ENCODE measurements at places on chromosomes 2 and 18.
A peak's percentile ranks its signal among the peaks of the same experiment; 100 is the strongest.

DNA sequence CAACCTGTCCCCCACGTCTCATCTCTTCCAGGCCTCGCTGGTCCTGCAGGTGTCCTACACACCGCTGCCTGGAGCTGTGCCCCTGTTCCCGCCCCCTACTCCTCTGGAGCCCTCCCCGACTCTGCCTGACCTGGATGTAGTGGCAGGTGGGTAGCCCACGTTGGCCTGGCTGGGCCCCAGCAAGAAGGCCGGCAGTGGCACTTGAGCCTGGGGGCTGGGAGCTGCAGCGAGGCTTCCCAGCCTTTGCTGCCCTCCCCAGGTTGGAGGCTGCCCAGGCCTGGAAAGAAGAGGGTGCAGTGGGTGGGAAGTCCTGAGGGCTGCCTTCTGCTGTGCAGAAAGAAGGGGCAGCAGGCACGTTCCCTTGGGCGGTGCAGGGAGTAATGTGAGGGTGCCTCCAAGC is 58.4 kb downstream of the DYSF start:
- DNase-seq, result no peak

DNA sequence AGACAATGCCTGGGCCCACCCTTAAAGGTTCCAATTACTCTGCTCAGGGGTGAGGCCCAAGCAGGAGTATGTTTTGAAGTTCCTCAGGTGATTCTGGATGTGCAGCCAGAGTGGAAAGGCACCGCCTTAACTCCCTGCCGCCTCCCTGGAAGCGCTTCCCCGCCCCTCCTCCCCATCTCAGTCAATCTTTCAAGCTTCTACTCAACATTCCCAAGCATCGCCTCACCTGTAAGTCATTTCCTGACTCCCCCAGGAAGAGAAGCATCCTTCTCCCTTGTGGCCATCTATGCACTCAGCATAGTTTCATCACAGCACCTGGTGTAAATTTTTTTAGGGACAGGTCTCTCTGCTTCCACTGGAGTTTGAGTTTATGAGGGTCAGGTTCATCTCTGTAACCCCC is 67.5 kb downstream of the MYL12B start:
- DNase-seq, result no peak

GRCh38 chr2:164688896-164689419 is 67.7 kb upstream of the GRB14 start:
- no peak for DNase-seq

DNA sequence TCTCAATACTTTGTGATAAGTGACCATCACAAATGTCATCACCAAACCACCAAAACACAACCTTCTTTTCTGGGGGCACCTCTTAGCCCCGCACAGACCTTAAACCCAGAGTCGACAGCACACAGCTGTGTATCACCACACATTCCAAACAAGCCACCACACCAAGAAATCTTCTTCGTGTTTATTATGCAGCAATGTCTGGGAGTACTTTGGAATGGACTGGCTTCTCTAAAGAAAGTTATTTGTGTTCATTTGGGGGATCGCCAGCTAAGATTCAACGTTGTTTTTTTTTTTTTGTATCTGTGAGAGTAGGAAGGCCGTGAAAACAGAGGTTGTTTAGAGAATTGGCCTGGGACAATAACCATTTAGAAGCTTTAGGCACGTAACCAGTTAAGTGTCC is 1.1 kb upstream of the MTA3 start:
- no peak for DNase-seq

- DNase-seq, result no peak
Observed at GRCh38 chr2:192038110-192038509, 156.6 kb downstream of the TMEFF2 start.

GRCh38 chr2:130824492-130825061 is 12.1 kb upstream of the ARHGEF4 start:
- peak; percentile 41 for DNase-seq

DNA sequence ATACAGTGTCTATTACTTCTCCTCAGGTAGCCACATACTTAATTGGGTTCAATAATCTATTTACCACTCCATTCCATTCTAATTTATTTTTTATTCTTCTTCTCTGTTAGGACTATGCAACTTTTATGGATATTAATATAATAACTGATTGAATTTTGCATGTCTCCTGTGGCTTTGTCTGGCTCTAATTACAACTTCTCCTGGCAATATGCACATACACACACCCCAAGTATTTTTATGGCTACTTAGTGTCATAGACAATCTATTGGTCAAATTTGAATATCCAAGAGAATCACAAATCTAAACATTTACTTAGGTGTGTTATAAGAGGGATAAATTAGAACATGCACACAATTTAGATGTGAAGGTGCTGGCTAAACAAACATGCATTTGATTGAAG is 73.1 kb downstream of the BOD1L2 start:
- DNase-seq, result no peak

- DNase-seq, result no peak
Observed at GRCh38 chr18:28432339-28432738, 255.4 kb upstream of the CDH2 start.

- no peak for DNase-seq
Observed at GRCh38 chr2:47471429-47472116, 68.6 kb downstream of the MSH2 start.

DNA sequence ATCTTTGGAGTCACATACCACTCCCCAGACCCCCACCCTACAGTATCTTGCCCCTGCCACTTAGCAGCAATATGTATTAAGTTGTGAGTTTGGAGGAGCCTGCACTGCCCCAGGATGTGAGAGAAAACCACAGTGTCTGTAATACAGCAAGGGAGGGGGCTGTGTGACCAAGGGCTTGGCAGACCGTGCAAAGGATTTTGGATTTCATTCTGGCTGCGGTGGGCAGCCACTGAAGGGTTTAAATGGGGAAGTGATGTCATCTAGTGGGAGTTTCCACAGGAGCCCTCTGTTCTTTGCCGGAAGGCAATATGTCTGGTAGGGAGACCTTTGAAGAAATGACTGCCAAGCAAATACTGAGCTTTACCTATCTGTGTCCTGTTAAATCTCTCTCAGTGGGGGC is 202.4 kb downstream of the FHOD3 start:
- DNase-seq, result no peak

DNA sequence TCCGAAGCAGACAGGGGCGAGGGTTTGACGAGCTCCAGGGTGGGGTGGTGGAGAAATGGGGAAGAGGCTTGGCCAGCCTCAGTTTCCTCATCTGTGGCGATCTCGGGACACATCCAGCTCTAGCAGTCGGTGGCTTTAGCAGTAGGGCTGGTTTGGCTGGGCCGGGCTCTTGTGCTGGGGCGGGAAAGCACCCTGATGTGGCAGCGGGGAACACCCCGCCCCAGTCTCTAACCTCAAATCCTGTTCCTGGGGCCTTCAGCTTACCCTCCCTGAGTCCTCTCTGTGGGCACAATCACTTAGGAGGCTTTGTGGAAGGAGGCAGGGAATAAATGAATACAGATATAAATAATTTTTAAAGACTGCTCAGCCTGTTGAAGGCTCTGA is 26.5 kb upstream of the MCFD2 start:
- peak; percentile 52 for DNase-seq

GRCh38 chr2:36587101-36587500 is 10.9 kb downstream of the FEZ2 start:
- no peak for DNase-seq

GRCh38 chr2:225040856-225041206 is 1.4 kb downstream of the DOCK10 start:
- DNase-seq, result peak; percentile 19

DNA sequence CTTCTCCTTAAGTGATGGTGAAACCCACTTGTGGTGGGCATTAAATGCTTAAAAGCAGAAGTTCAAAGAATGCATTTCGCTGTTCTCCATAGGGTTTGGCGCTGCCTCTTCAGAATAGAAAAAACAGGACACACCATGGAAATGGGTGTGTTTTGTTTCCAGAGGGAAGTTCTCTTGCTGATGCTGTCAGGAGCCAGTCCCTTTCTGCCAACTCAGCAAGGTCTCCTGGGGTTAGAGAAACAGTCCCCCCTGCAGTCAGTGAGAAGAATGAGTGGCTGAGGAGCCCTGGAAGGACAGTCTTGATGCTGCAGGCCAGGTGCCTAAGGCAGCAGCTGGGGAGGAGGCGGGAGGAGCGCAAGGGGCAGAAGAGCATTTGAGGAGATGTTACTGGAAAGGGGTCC is 37.8 kb upstream of the ASAP2 start:
- DNase-seq, result no peak

- DNase-seq, result no peak
Observed at GRCh38 chr2:168912901-168913369, 11.8 kb downstream of the G6PC2 start.

GRCh38 chr18:45993438-45993837 is 26.3 kb upstream of the EPG5 start:
- DNase-seq, result no peak

- DNase-seq, result no peak
Observed at GRCh38 chr18:11972371-11973174, 8.7 kb upstream of the IMPA2 start.

GRCh38 chr2:231583982-231584381 is 8.7 kb upstream of the TEX44 start:
- no peak for DNase-seq

DNA sequence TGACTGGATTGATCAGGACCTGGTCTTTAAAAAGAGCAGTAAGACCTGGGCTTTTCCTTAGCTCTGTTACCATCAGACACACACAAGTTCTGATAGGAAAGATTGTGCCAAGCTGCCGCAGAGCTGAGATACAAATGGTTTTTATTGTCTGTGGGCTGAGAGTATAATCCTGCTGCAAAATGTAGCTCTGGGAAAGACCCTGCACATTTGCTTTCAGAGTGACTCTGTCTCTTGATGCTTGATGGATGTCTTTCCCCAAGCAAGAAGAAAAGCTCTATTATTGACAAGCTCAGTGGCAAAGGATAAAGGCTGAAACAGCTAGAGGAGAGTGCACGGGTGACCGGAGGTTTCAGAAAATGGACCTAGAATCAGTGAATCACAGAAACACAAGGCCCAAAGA is 95.3 kb upstream of the PARD3B start:
- no peak for DNase-seq

- DNase-seq, result no peak
Observed at GRCh38 chr18:47120428-47120827, 29.9 kb downstream of the HDHD2 start.

DNA sequence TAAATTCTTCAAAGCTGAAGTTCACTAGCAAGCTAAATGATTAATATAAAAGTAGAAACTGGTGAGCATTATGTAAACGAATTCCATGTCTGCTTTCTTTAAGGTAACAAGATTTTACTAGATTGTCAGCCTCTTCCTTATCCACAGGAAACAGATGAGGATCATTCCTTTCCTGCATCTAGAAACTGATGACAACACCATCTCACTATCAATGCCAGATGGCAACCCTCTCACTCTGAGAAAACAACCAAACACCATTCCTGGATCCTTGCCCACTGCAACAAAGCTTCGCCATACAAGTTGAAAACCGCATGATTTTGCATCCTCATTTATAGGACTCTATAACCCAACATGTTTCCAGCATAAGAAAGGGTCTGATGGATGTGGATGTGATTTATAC is 122.9 kb downstream of the ZNF521 start:
- no peak for DNase-seq

DNA sequence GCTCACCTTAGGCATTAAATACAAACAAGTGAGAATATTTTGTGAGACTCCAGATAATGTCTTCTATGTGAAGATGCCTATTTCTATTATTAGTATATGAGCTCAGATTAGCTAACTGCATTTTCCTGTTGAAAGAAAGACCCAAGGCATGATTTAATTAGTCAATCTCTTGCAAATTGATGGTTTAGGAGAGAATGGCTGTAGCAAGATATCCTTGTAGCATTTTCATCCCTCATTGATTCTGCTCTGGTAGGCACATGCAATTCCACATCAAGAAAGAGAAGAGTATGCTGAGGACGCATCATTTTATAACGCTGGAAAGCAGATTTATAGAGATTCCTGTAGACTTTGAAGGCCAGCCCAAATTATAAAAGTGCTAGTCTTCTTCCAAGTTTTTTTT is 332.0 kb downstream of the SOX11 start:
- no peak for DNase-seq

DNA sequence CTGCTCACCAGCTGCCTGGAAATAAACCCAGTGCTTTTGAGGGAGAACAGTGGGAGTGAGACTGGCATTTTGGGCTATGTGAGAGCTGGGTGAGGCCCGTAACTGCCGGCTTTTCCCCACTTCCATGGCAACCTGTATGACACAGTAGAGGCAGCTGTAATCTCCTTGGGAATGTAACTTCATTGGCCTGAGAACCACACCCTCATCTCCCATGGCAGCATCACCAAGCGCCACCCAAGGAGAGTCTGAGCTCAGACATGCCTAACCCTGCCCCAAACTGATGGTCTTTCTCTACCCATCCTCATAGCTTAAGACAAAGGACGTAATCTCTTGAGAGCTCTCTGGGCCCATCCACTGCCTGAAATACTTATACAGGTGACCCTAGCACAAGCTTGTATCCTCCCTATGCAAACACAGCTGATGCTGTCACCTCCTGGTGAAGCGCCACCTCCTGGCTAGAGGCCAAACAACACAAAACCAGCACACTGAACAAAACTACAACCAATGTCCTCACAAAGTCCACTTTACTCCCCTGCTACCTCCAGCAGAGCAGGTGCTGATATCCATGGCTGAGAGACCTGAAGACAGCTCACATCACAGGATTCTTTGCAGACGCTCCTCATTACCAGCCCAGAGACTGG is 763.4 kb upstream of the NRXN1 start:
- no peak for DNase-seq

DNA sequence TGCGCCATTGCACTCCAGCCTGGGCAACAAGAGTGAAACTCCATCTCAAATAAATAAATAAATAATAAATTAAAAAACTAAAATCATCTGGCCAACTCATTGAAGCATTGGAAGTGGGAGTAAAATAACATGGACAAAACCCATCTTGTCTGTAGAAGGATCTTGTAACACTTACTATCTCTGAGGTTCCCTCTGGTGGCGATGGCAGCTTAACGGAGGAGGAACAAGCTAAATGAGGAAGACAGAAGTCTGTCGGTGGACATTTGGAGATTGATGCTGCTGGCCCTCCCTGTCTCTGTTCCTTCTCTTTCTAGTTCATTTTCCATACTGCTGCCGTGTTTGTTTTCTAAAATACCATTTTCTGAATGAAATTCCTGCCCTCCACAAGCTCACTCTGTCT is 43.4 kb downstream of the ZCCHC2 start:
- DNase-seq, result no peak

DNA sequence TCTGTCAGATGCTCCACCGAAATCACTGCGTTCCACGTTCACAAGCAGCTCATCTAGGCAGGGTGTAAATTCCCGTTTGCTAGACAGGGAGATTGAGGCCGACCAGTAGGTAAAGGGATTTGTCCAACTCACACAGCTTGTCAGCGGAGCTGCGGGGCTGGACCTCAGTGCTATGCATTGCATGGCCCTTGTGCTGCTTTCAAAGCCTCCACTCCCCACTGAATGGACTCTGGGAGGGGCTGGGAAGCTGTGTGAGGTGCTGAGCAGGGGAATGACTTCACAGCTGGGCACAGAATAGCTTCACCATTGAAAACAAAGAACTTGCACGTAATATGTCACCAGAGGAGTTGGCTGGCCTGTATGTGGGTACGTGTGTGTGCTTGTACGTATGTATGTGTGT is 21.4 kb downstream of the CELF4 start:
- no peak for DNase-seq

DNA sequence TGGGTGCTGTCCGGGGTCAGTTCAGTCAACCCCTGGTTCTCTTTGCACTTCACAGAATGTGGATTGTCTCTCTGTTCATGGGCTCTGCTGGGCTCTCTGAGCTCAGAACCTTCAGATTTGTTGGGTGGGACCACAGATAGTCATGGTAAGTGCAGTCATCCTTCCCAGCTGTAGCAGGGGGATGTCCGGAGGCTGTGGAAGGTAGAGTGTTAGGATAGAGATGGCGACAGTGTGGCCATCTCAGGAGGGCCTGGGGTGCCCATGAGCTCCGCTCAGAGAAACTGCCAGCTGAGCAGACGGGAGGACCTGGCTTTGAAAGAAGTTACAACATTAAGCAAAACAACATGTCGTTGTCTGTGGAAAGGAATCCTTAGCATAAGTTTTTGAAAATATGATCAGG is 149.8 kb downstream of the FAM210A start:
- DNase-seq, result no peak
